ENCODE measurements at places on chromosomes 5 and 9.

DNA sequence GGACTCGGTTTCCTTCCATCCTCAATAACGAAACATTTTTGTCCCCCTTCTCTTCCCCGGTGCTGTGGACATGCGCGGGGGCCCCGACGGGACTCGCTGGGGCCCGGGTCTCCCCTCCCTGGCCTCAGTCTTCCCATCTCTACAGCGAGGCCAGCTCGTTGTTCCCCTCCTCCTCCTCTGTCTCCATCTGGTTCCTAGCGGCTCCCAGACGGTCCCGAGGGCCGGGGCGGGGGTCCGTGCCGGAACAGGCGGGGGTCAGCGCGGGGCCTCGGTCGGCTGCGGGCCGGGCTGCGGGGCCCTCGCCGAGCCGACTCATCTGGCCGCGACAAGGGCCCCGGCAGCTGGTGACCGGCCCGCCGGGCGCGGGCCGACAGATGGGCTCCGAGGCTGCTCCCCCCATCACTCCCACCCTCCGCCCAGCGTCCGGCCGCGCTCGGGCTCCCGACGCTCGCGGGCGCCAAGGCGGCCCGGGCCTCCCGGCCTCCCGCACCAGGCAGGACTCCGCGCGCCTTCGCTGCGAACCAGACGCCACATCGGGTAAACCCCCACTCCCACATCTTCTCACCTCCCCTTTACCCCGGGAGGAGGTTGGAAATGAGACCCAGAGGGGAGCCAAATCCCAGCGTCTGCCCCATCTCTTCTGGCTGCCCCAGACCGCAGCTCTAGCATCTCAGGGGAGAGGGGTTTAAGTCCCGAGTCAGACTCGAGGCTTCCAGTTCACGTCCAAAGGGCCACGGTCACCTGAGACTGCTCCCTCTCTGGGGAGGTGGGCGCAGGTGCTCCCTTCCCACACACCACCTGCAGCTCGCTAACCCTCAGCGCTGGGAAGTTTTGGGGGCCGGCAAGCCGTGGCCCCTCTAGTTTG is 8.1 kb downstream of the BARHL1 start:
- DNase-seq = no peak

- no peak for DNase-seq
Measured at GRCh38 chr5:135234666-135235401, 164.2 kb downstream of the MACROH2A1 start.

- DNase-seq = no peak
Measured at GRCh38 chr9:95907794-95908193, 32.3 kb downstream of the ERCC6L2 start.

GRCh38 chr5:153476767-153477166 is 13.7 kb upstream of the GRIA1 start:
- no peak for DNase-seq

- no peak for DNase-seq
Measured at GRCh38 chr5:132677191-132677590, 3.4 kb downstream of the IL4 start.

- DNase-seq = peak; percentile 1
Measured at GRCh38 chr5:58239045-58239444, 220.8 kb downstream of the PLK2 start.

- DNase-seq = no peak
Measured at GRCh38 chr9:99085949-99086948, 18.7 kb upstream of the TGFBR1 start.

GRCh38 chr5:154071799-154072413 is 33.1 kb downstream of the MFAP3 start:
- DNase-seq = no peak

DNA sequence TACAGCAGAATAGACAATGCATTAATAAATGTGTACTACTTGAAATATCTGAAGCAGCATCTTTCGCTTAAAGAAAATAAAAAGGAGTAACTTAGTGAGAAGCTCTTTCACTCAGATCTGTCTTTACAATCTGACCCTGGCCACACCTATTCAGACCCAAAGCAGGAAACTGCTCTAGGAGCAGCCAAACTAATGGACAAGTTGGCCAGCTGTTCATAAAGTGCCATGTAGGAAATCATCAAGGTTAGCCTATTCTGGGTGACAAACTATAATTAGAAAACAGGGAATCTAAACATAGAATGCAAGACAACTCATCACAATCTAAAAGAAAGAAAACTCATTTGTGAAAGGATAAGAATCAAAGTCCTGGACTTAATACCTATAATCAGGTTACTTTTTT is 101.3 kb downstream of the AGTPBP1 start:
- DNase-seq = no peak

DNA sequence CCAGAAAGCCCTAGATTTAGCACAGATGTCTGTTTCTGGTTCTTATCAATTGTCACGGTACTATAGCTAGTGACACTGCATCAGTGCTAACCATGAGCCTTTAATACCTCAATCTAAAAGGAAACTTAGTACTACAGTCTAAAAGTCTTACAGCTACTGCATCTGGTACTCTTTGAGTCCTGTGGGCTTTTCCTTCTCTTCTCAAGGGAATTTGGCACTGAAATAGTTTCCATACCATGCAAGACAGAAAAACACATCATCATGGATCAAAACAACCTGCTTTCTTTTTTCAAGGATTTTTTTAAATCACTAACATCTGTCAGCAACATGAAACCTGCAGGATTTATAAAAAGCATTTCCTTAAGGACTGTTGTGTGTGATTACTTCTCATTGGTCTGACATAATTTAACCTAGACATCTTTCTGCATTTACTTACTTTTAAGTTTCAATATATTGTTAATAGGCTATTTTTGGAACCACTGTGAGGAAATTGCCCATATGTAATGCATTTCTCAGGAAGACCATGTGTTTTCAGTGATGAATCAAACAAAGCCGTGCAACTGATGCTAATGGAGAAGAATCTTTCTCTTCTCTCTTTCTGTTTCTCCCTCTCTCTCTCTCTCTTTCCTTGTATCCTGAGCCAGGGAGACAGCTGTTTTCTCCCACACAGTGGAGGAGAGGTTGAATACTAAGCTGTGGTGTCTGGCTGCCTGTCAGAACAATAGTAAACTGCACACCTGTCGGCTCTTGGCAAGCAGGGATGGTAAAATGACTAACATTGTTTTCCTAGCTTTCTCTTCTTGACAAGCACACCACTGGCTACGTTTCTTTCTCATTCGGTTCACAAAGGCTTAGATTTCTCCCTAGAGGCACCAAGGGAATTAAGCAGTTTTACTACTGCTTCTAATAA is 273.4 kb downstream of the CSNK1G3 start:
- no peak for DNase-seq

- no peak for DNase-seq
Measured at GRCh38 chr5:76427206-76428140, 24.4 kb downstream of the IQGAP2 start.

DNA sequence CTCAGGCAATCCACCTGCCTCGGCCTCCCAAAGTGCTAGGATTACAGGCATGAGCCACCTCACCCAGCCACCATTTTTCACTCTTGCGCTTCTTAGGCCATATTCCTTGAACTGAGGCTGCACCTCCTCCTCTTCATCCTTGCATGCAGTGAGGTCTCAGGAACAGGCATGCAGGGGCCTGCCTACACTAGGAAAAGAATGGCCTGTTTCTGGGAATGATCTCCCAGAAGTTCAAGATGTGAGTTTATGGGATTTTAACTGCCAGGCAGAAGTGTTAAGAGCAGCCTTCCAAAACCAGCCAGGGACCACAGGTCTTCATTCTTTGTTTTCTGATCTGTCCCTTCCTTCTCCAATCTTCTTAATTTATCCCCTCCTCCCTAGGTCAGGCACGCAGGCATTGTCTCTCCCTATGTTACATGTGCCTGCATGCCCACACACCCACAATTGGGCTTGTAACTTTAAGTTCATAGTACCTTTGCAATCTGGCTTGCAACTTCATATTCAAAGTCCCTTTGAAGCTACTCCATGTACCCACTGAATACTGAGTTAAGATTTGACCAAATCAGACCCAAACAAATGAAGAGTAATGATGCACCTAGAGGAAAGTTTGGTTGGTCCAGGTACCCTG is 10.5 kb upstream of the HSPA4 start:
- no peak for DNase-seq

GRCh38 chr5:138282920-138283742 is 8.7 kb upstream of the GFRA3 start:
- no peak for DNase-seq

DNA sequence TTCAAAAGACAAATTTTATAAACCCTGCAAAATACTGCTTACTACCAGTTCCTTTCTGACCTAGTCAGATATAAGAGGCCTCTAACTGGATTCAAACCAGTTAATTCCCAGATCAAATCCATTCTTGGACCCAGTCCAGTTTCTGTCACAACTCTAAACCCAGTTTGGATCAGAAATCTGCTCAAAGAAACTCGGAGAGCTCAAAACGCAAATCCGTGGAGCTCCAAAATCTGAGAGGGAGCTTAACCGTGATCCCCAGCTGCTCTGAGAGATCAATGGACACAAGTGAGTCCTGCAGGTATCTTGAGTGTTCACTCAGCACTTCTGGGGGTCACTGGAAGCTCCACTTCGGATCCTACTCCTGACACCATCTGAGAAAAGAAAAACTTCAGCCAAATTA is 348.1 kb upstream of the PTGER4 start:
- DNase-seq = no peak

- DNase-seq = no peak
Measured at GRCh38 chr5:159451197-159452052, 121.1 kb upstream of the IL12B start.

DNA sequence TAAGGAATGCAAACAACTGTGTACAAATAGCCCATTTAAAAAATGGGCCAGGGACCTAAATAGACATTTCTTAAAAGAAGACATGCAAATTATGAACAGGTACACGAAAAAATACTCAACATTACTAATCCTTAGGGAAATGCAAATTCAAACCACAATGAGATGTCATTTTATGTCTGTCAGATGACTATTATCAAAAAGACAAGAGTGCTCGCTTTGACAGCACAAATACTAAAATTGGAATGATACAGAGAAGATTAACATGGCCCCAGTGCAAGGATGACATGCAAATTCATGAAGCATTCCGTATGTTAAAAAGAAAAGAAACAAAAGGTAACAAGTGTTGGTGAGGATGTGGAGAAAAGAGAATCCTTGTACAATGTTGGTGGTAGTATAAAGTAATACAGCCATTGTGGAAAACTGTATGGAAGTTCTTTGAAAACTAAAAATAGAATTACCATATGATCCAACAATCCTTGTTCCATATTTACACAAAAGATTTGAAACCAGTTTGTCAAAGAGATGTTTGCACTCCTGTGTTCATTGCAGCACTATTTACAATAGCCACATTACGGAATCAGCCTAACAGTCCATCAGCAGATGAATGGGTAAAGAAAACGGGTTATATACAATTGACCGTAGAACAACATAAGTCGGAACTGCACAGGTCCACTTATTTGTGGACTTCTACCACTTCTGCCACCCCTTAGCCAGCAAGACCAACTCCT is 47.2 kb upstream of the PCAT7 start:
- DNase-seq = no peak

- DNase-seq = no peak
Measured at GRCh38 chr9:111102793-111103464, 64.7 kb upstream of the LPAR1 start.

- no peak for DNase-seq
Measured at GRCh38 chr9:133913571-133914369, 78.4 kb downstream of the VAV2 start.

DNA sequence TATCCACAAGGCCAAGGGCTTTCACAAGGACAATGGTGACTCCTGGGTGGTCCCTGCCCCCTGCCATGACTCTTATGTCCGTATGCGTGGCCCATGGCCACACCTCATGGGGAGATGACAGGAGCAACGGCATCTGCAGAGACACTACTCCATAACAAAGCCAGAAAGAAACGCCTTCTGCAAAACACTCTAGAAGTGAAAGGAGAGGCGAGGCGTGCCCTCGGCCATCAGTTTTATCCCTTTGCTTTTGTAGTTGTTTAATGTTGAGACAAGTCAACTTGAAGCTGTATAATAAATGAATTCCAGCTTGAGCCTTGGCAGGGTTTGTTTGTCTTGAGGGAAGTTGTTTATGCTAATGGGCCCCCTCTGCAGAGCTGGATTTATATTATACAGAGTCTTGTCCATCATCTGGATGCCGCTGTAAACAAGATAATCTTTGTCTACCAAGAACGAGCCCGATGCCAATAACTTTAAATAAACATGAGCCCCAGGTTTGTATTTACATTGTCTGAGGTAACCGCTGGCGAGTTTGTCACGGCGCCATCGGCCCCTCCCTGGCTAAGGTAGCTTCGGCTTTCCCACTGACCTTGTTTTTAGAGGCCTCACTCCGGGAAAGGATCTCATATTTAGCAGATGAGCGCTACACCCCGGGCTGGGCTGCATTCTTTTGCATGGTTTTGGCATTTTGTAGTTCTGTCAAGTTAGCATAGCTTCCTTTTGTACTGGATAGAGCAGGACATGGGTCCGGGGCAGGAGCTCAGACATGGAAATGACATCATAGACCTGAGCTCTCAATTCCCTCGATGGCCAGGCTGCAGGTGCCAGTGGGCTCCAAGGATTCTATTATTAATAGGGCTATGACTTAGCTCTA is 165.3 kb downstream of the ERCC6L2 start:
- DNase-seq = no peak

DNA sequence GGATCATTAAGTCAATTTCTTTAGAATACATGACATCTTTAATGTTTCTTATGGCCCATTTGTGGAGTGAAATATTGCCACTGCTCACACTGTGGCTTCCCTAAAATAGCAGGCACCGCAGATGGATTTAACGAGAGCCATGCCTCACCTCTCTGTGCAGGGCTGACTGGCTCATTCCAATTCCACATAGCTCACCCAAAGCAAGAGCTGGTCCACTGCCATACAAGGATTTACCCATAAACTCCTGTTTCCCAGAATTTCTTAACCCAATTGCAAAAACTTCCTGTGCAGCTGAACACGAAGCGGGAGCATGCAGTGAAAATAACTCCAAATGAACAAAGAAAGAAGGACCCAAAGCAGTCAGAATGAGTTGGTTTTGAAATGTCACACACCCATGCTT is 159.5 kb downstream of the BAAT start:
- DNase-seq = no peak

DNA sequence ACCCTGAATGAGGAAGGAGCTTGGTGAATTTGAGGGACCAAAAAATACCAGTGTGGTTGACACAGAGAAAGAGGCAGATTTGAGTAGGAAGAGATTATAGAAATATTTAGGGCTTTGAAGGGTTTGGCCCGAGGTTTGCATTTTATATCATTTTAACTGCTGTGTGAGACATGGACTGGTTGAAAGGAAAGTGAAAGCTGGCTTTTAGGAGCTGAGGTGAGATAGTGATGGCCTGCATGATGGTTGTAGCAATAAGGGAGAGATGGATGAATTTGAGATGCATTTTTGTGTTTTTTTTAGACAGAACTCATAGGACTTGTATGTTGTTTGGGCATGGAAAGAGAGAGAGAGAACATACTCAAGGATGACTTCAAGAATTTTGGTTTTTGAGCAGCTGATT is 21.7 kb downstream of the FER start:
- DNase-seq = peak; percentile 26

Measured in CD4-positive, CD25-positive, alpha-beta regulatory T cell (primary cell).